ENCODE measurements at places on chromosomes 2 and 18.

DNA sequence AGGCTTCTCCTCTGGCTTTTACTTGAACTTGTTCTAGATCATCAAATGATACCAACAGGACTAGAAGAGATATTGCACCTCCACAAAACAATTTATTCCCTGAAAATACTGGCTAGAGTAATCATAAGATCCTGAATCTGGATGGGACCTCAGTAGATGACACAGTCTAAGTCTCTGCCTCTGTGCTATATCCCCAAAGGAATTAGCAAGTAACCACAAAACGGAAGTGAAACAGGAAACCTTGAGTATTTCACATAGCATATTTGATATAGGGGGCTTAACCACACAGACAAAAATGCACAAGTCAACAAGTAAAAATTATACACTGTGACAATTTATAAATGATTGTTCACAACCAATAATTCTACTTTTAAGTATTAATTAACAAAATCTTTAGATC lies 456.9 kb upstream of the TNP1 start:
- DNase-seq: peak; percentile 47

GRCh38 chr2:98137196-98137595 lies 50.2 kb downstream of the VWA3B start:
- no peak for DNase-seq

DNA sequence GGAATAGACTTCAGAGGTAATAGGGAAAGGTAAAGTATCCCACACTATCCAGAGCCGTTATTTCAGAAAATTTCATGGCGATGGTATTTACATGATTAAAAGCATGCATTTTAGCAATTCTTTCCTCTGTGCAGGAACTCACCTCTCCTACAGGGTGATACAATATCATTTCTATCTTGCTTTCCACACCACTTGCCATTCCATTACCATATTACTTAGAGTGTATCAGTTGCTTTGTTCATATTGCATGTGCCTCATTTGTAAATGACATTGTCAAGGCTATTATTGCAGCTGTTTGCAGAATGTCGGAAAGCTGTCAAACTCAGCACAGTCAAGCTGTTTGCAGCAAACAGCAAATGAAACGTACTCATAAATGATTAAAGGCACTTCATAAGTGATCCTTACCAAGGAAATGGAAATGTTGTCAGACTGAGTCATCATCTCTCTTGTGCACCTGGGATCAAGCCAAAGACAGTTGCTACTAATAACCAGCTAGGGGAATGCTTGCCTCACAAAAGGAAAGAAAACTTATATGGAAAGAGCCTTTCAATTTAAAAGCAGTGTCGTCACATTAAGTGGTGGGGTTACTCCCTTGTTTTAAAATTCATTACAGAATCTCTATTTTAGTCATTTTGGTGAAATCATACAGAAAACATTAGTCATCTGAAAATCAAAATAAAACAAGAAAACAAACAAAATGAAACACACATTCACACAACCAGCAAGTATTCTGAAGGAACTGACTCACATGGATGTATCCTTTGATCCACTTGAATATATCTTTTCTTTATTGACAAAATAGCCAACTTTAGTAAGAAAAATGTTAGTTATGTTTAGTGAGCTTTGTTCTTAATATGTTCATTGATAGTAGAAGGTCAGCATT lies 1064.1 kb upstream of the CNTNAP5 start:
- DNase-seq: peak; percentile 83

DNA sequence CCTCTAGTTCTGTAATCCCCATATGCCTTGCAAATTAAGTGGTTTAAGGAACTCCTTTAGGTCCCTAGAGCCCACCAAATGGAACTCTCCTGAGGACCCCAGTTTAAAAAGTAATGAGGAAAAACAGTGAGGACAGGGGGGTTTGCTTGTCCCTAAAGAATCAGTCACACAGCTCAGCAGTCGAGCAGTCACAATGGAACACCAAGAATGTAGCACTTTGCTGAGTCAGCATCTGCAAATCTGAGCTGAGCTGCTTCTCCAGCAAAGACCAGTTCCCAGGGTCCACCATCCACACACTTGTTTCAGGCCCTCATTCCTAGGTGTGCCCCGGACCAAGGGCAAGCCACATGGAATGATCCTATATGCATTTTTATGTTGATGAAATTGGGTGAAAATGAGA lies 46.2 kb upstream of the NEDD4L start:
- DNase-seq: no peak

DNA sequence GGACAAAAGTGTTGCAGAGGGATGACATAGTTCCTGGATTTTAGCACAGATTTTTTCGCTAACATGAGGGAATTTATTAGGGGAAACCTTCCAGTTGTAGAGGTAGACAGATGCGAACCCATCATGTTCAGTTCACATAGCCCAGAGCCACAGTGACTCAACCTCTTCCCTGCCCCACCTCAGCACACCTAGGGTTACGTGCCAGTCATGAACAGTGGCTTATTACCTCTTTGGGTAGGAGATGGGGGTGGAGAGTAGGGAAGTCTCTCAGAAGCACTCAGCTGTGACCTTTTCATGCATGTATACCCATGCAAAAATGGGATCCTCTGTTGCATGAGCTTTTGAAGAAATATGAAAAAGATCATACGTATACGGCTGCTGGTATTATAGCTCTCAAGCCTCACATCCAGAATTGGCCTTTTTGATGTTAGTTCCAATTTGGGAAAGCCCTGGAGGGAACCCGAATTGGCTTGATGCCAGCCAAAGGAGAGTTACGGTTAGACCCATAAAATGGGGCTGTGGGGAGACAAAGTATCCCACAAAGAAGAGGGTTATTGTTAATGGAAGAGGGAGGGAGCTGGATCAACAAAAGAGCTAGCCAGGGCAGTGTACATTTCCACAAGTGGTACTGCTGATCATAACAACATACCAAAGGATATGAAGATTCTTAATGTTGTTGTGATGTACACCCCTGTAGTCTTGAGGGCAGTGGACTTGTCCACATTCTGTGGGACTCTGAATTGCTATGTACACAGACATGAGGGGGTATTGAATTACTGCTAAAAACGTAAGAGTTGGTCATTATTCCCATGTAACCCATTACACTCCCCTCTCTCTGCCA lies 4.9 kb downstream of the TANC1 start:
- DNase-seq: no peak

DNA sequence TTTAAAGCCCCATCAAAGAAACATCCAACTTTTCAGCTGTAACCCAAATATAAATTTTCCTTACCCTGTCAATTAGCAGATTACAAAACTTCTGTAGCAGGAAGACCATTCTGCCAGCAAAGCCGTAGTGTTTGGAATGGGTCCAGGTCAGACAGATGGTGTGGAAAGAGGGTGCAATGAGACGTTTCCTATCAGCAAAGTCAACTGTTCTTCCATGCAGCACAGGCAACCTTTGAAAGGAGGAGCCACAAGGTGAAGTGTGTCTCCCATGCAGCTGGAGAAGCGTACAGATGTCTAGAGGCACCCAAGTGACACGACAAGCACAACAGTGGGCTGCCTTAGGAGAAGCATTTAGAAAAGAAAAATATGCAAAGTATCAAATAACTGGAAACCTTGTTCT lies 83.7 kb downstream of the SP3 start:
- no peak for DNase-seq

DNA sequence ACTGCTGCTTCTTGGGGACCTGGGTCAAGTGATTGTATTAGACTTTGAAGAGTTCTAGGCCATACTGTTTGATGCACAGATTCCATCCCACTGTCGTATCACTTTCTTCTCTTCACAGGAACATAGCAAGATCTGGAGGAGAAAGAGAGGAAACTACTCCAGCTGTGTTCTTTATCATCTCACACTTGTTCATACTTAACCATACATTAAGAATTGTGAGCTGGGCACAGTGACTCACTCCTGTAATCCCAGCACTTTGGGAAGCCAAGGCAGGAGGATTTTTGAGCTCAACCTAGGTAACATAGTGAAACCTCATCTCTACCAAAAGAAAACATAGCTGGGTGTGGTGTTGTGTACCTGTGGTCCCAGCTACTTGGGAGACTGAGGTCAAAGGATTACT lies 111.7 kb downstream of the PARD3B start:
- no peak for DNase-seq

DNA sequence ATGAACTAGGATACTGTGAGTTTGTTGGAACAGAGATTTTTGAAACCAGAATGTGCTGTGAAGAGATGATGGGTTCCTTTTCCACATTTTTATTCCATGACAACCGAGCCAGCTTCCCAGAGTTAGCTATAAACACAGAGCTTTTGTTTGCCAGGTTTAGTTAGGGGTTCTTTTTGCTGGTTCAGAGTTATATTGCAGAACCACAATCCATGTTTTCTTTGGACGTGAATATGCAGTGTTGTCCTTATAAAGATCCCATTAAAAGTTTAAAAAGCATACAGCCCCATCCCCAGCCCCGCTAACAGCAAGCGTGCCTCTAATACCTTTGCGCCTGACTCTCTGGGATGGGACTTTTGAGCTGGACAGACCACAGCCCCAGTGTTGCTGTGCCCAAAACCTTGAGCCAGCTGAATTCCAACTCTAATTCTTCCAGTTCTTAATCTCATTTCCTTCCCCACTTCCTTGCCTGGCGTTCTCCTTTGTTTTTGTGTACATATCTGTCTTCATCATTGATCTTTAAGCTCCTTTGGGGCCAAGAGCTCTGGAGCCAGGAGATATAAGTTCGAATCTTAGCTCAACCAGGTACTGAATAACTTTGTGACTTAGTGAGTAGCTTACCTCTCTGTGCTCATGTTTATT lies 72.3 kb downstream of the SPATS2L start:
- DNase-seq: no peak

GRCh38 chr2:197308585-197308984 lies 2.0 kb downstream of the ANKRD44 start:
- no peak for DNase-seq

DNA sequence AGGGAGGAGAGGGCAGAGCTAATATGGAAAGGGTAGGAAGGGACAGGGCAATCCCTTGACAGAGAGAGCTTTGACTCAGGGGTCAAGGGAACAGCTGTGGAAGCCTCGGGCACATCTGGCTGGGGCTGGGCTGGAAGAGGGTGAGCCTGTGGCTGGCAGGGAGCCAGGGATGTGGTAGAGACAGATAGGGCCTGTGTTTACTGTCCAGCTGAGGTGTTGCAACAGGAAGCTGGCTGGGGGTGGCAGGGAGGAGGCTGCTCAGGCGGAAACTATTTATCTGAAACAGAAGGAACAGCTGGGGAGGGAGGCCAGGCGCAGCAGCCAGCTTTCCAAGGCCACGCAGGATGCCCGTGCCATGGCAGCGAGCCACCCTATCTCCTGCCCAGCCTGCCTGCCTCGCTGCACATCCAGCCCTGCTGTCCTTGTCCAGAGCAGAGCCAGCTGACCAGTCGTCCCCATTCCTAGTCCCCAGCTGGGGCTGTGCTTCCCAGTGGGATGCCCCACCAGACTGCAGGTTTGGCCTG lies 264.7 kb downstream of the CYP26B1 start:
- DNase-seq: peak; percentile 54

- DNase-seq: peak; percentile 47
Observed at GRCh38 chr2:211035548-211036185, 479.3 kb downstream of the CPS1 start.

DNA sequence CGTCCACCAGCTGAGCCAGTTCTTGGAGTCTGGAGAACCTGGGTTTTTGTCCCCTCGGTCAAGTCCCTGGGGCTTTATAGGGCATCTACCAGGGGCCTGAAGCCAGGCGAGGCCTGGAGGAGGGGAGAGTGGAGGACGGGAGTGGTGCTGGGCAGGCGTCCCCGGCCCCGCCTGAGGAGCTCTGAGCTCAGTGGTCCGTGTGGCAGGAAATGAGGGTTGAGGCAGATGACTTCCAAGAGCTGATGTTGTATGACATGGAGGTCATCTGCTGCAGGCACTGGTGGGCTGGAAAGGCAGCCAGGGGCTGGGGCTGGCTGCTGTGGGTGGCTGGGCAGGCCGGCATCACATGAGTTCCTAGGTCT lies 118.5 kb upstream of the HS6ST1 start:
- no peak for DNase-seq

- DNase-seq: no peak
Observed at GRCh38 chr2:72012886-72013574, 134.6 kb downstream of the CYP26B1 start.

- DNase-seq: no peak
Observed at GRCh38 chr18:23283916-23284430, 148.7 kb downstream of the CABLES1 start.

DNA sequence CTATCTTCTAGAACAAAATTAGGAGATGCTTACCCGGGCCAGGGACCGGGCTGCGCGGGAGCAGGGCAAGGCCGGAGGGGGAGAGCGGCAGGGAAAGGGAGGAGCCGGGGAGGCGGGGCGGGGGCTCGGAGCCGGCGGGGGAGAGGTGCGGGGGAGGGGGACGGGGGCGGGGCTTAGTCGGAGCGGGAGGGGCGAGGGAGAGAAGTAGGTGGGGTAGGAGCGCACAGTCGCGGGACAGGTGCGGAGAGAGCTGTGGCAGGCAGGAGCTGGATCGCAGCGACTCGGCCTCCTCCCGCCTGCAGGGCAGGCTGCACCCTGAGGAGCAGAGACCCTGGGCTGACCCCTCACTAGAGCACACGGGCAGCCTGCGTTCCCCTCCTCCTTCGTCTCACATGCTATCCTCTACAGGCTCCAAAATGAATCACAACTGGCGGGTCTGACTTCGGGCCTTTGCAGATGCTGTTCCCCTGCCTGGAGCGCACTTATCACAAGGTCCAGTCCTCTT lies 290.3 kb downstream of the CELF4 start:
- DNase-seq: no peak

DNA sequence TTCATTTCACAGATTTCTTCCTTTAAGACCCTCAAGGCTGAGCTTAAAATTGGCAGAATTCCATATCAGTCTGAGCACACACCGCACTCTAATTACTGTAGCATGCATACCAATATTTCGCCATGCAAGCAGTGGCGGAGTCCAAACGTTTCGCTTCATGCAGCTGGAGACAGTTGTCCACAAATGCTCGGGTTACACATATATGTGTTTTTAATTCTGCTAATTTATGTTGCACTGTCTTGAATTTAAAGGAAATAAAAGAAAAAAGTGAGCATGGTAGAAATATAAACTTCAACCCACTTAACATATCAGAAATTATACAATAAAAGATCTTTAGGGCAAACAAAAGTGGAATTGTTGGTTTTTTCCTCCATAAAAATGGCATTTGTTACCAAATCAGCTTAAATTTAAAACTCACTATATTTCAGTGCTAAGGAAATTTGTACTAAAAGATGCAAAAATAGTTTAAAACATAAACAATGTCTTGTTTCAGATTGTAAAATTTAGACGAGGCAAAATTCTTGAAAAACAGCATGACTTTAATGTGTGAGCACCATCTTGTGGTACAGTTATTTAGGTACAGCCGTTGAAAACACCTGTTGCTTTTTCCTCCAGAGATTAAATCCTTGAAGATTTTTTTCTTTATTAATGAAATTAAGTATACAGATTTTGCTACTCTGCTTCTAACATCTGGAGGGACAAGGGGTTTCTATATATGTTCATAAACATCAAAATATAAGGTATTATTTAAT lies 24.1 kb upstream of the KANSL1L start:
- peak; percentile 50 for DNase-seq

GRCh38 chr2:122150524-122151280 lies 395.3 kb downstream of the TSN start:
- DNase-seq: no peak

DNA sequence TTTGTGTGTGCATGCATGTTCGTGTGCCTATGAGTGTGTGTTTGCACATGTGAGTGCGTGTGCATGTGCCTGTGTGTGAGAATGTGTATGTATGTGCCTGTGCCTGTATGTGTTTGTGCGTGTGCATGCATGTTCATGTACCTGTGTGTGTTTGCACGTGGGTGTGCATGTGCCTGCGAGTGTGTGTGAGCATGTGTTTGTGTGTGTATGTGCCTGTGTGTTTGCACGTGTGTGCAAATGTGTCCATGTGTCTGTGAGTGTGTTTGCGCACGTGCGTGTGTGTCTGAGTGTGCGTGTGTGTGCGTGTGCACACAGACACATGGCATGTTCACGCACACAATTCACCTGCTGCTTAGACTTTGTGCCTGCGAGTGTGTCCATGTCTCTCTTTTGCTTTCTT lies 853.5 kb upstream of the SALL3 start:
- no peak for DNase-seq

All from kidney capillary endothelial cell (primary cell).